Suprapubic skin (tissue), 4 donors: ENCODE measurements at places on chromosomes 11 and 22.

- no peak for DNase-seq
- H3K36me3 ChIP-seq = no peaks in the 10 kb centered on the region
- no peak overlapping the region for H3K4me3 ChIP-seq
- no peak overlapping the region for H3K27ac ChIP-seq
- no peaks in the 10 kb centered on the region for H3K27me3 ChIP-seq
- H3K4me1 ChIP-seq = no peaks in the 10 kb centered on the region
Measured at GRCh38 chr11:28964811-28965210, 856.6 kb downstream of the METTL15 start.

- peak overlapping the region; percentile 1 for H3K27ac ChIP-seq
- H3K4me3 ChIP-seq = no peak overlapping the region
- no peaks in the 10 kb centered on the region for H3K27me3 ChIP-seq
- H3K4me1 ChIP-seq = peaks cover 7% of the 10 kb centered on the region
- DNase-seq = no peak
Measured at GRCh38 chr11:121478226-121478894, 25.6 kb upstream of the SORL1-AS1 start.

DNA sequence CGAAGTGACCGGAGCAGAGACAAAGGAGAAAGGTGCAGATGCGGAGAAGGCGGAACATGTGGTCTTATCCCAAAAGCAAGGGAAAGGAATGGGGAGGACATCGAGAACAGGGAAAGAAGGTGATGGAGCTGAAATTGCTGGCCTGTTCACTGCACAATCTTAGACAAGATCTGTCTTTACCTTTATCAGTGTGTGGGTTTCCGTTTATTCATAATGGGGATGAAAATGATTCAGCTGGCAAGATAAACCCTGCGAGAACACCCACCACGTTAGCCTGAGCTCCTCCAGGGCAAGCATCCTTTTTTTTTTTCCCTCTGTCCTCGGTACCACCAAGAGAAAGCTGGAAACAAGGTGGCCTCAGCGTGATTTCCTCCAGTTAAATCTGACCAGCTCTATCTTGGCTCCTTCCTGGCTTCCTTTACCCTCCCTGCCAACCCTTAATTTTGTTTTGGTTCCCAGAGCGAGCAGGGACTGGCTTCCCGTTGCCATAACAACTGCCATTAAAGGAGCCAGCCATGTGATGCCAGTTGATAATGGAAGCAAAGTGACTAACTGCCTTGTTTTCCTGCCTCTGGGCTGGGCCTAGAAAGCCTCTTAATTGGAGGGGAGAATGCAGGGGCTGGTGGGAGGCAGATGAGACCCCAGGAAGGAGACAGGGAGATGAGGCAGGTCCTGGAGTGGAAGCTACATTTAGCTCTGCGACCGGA lies 4.2 kb downstream of the SGSM1 start:
- no peaks in the 10 kb centered on the region for H3K27me3 ChIP-seq
- DNase-seq = no peak
- peaks cover 14% of the 10 kb centered on the region for H3K4me1 ChIP-seq
- H3K36me3 ChIP-seq = no peaks in the 10 kb centered on the region
- no peak overlapping the region for H3K27ac ChIP-seq
- no peak overlapping the region for H3K4me3 ChIP-seq

GRCh38 chr11:106077609-106078455 lies at the start of gene AASDHPPT:
Gene AASDHPPT, plus strand, starts transcription at chr11:106077662. Its CDS starts 49 bp downstream, at chr11:106077711.
- no peak for DNase-seq
- peaks cover 23% of the 10 kb centered on the region for H3K36me3 ChIP-seq
- H3K27me3 ChIP-seq = no peaks in the 10 kb centered on the region
- peak within 1 kb of the TSS; percentile 94 for H3K27ac ChIP-seq
- H3K4me3 ChIP-seq = peak within 1 kb of the TSS; percentile 75
- H3K4me1 ChIP-seq = peaks cover 49% of the 10 kb centered on the region

DNA sequence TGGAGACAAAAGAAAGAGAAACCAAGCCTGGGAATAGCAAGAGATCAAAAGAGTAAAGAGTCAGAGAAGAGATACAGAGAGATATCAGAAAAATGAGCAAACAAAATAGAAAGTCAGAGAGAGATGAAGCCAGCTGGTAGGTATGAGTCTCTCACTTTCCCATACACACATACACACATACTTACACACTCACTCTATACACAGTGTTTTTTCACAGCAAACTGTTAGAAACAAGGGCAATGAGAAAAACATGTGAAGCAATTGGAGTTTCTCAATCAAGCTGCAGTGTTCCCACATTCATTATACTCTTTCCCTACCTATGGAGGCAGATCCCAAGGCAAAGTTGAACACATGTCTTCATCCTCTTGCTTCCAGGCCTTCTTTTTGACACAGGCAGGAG lies 2.6 kb upstream of the NLRP10 start:
- no peak for DNase-seq
- H3K27me3 ChIP-seq = no peaks in the 10 kb centered on the region
- H3K36me3 ChIP-seq = no peaks in the 10 kb centered on the region

- no peak overlapping the region for H3K4me3 ChIP-seq
- H3K27ac ChIP-seq = no peak overlapping the region
- no peaks in the 10 kb centered on the region for H3K27me3 ChIP-seq
- DNase-seq = no peak
- H3K4me1 ChIP-seq = peaks cover 52% of the 10 kb centered on the region
Measured at GRCh38 chr11:66879583-66879982, 22.7 kb downstream of the LRFN4 start.

- H3K27ac ChIP-seq = no peak overlapping the region
- no peaks in the 10 kb centered on the region for H3K4me1 ChIP-seq
- no peak for DNase-seq
- no peaks in the 10 kb centered on the region for H3K36me3 ChIP-seq
Measured at GRCh38 chr11:84215672-84216071, 929.5 kb upstream of the CCDC90B start.

GRCh38 chr11:88181776-88182175 lies 6.5 kb upstream of the RAB38 start:
- H3K27ac ChIP-seq = peak overlapping the region; percentile 29
- DNase-seq = no peak

GRCh38 chr11:99911116-99911515 lies 776.0 kb upstream of the ARHGAP42 start:
- no peaks in the 10 kb centered on the region for H3K27me3 ChIP-seq
- H3K4me1 ChIP-seq = no peaks in the 10 kb centered on the region
- H3K4me3 ChIP-seq = no peak overlapping the region
- DNase-seq = no peak
- H3K36me3 ChIP-seq = no peaks in the 10 kb centered on the region

DNA sequence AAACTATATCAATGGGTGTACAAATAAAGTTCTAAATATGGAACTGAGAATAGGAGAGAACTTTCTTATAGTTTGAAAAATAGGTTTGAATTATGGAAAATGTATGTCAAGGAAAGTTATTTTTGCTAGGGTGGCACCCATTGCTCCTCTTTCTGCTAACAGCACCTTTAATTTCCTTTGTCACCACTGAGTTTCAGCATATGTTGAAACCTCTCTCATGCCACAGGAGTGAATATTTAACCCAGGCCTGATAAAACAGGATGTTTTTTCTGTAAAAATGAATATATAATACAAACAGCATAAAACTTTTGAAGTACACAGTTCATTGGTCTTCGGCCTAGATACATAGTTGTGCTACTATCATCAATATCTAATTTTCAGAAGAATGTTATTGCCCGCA lies 385.5 kb upstream of the ANO5 start:
- no peak overlapping the region for H3K27ac ChIP-seq
- no peaks in the 10 kb centered on the region for H3K27me3 ChIP-seq
- no peak for DNase-seq

DNA sequence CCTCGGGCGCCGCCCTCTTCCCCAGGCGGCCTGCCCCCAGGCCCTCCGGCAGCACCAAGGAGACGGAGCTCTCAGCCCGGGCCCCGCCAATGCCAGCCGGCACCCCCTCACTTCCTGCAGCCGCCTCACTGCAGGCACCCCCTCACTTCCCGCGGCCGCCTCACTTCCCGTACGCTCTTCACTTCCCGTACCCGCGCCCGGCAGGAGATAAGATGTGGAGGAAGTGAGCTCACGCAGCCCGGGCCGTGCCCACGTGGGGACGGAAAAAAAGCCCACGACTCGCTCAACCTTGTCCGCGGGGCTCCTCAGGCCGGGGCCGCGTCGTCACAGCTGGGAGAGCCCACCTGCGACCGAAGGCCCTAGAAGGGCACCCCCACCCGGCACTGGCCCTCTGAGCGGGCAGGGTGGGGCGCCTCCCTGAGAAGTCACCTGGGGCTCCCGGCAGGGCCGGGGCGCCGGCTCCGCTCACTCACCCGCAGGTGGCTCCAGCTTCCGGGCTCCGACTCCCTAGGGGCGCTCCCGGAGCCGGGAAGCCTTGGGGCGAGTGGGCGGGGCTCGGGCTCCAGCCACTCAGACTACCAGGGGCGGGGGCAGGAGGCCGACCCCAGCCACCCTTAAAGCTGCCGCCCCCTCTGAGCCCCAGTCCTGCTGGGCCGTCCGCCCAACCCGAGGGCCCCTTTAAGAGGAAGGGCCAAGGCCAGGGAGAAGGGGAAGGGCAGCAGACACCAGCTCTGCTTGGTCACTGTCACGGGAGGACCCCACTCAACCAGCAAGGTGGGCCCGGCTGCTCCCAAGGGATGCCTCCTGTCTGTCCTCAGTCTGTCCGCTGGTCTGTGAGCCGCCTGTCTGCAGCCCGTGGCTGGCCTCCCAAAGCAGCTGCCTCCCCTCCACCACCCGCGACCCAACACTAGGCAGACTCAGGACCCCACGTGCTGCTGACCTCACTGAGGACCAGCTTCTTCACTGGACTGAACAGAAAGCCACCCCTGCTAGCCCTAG lies 31.4 kb downstream of the PISD start:
- H3K36me3 ChIP-seq = peaks cover 3% of the 10 kb centered on the region
- peak overlapping the region; percentile 66 for H3K4me3 ChIP-seq
- peak overlapping the region; percentile 87 for H3K27ac ChIP-seq
- peaks cover 57% of the 10 kb centered on the region for H3K4me1 ChIP-seq
- peak; percentile 93 for DNase-seq

DNA sequence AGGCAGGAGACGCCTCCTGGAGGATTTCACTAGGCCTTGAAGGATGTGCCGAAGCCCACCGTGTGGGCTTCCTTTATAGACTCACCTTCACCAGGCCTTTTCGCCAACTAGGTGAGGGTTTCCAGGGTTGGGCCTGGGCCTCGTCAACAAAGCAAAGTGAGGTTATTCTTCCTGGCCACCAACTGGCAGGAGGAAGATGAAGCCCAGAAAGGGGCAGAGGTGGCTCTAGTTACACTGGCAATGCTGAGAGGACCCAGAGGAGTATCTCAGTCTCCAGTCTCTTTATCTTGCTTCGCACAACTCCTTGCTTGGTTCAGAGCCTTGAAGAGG lies 404 bp upstream of the RELT start:
- no peaks in the 10 kb centered on the region for H3K27me3 ChIP-seq
- H3K27ac ChIP-seq = peak overlapping the region; percentile 83
- H3K36me3 ChIP-seq = no peaks in the 10 kb centered on the region
- H3K4me1 ChIP-seq = peaks cover 27% of the 10 kb centered on the region
- no peak for DNase-seq

DNA sequence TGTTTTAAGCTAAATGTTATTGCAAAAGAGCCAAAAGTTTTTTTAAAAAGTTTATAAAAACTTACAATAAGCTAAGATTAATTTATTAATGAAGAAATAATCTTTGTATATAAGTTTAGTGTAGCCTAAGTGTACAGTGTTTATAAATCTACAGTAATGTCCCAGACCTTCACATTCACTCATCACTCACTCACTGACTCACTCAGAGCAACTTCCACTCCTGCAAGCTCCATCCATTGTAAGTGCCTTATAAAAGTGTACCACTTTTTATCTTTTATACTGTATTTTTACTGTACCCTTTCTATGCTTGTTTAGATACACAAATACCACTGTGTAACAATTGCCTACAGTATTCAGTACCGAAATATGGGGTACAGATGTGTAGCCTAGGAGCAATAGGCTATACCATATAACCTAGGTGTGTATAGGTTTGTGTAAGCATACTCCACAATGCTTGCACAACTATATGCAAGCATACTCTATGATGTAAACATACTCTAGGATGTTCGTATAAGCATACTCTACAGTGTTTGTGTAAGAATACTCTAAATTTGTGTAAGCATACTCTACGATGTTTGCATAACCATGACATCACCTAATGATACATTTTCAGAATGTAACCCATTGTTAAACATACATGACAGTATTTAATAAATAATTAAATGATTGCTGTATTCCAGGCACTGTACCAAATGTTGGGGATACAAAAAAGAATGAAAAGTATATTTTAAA lies 953.0 kb downstream of the KCNA4 start:
- H3K27ac ChIP-seq = no peak overlapping the region
- no peaks in the 10 kb centered on the region for H3K27me3 ChIP-seq
- DNase-seq = no peak

GRCh38 chr11:11155962-11156815 lies 196.9 kb downstream of the CSNK2A3 start:
- H3K27ac ChIP-seq = no peak overlapping the region
- H3K36me3 ChIP-seq = no peaks in the 10 kb centered on the region
- H3K4me1 ChIP-seq = no peaks in the 10 kb centered on the region
- no peak for DNase-seq
- no peaks in the 10 kb centered on the region for H3K27me3 ChIP-seq
- H3K4me3 ChIP-seq = no peak overlapping the region

GRCh38 chr11:71298761-71299181 lies 46.4 kb upstream of the SHANK2 start:
- no peaks in the 10 kb centered on the region for H3K36me3 ChIP-seq
- no peak for DNase-seq
- no peak overlapping the region for H3K4me3 ChIP-seq
- peaks cover 25% of the 10 kb centered on the region for H3K27me3 ChIP-seq
- peaks cover 10% of the 10 kb centered on the region for H3K4me1 ChIP-seq

GRCh38 chr11:103910721-103911120 lies 125.7 kb upstream of the DDI1 start:
- no peaks in the 10 kb centered on the region for H3K4me1 ChIP-seq
- no peak overlapping the region for H3K27ac ChIP-seq
- no peaks in the 10 kb centered on the region for H3K36me3 ChIP-seq
- DNase-seq = no peak
- H3K4me3 ChIP-seq = no peak overlapping the region

- H3K4me3 ChIP-seq = no peak overlapping the region
- H3K36me3 ChIP-seq = no peaks in the 10 kb centered on the region
- H3K4me1 ChIP-seq = peaks cover 42% of the 10 kb centered on the region
- peak overlapping the region; percentile 59 for H3K27ac ChIP-seq
- peak; percentile 72 for DNase-seq
Measured at GRCh38 chr11:96168623-96169022, 174.4 kb downstream of the MAML2 start.

- peaks cover 6% of the 10 kb centered on the region for H3K4me1 ChIP-seq
- no peak for DNase-seq
- no peaks in the 10 kb centered on the region for H3K36me3 ChIP-seq
- H3K27ac ChIP-seq = no peak overlapping the region
- H3K27me3 ChIP-seq = peaks cover 8% of the 10 kb centered on the region
Measured at GRCh38 chr22:23496445-23496833, 83.7 kb downstream of the IGLL1 start.
